ENCODE measurements at places on chromosomes 3 and 15.

GRCh38 chr15:89642106-89642505, 13.2 kb downstream of the KIF7 start:
- DNase-seq: no peak

GRCh38 chr3:71407823-71408222, 175.7 kb downstream of the FOXP1 start:
- no peak for DNase-seq

DNA sequence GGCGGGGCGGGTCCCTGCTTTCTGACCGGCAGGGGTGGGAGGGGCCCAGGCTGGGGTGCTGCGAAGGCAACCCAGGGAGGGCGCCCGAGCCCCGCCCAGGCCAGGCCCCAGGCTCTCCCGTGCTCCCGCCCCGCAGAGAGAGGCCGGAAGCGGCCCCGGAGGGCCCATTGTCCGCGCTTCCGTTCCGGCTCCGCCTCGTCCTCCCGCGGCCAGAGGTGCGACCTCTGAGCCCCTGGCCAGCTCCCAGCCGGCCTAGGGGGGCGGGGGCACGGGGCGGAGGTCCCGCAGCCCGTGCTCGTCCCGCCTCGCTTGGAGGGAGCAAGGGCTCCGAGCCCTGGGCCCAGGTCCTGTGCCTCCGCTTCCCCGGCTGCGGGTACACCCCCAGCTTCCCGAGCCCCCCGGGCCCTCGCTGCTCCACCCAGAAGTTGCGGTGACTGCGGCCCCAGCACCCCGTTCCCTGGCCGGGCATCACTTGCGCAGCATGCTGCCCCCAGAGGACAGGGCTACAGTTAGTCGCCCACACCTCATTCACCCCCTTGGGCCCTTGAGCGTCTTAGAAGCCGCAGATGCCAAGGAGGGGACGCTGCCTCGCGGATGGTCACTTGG, 20.4 kb upstream of the PLXND1 start:
- no peak for DNase-seq

DNA sequence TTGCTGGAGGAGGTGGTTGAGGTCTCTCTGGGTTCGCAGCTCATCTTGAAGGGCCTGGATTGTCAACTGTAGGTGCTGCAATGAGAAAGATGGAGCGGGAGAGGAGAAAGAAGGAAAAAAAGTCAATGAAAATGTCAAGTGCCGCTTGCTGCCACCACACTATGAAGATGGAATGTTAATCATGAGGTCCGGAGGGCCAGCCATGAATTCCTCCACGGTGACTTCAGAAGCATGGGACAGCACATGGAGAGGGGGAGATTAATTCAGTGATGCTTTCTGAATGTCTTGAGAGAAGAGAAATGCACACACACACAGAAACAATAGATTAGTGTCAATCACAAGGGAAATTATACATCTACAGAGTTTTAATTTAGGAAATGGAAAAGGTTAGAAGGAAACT, 171.9 kb downstream of the ERC2 start:
- DNase-seq: no peak

GRCh38 chr3:111932946-111933345, 45.9 kb upstream of the ABHD10 start:
- DNase-seq: no peak

DNA sequence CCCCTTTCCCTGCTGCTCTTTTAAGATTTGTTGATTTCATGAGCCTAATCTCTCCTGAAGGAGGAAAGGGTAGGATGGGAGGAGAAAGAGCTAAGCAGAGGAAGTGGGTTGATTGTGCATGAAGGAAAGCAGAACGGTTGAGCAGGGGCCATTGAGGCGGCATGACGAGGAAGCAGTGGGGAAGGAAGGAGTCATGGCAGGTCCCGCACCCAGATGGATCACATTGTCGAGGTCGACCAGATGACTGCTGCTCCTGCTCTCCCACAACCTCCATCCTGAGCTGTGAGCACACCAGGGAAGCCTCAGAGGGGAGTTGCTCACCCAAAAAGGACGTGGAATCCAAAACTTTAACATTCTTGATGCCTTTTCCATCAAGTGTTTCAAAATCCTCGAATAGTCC, 42.8 kb downstream of the ABTB1 start:
- DNase-seq: no peak

- no peak for DNase-seq
Observed at GRCh38 chr15:89587955-89588354, 12.7 kb downstream of the TICRR start.

DNA sequence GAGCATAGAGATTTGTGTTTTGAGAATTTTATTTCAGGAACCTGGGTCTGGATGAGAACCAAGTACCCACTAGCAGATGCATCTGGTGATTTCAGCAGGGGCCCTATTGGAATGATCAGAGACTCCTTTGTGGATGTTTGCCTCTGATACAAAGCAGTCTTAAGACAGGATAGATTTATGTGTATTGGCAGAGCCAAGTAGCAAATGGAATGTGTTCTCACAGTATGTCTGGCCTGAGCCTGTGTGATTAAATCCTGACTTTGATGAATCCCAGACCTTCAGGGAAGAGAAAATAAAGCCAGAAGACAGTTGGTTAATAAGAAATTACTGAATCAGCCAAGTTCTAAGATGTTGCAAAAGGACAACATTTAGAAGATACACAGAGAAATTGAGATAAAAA, 755.5 kb upstream of the SEMA6D start:
- DNase-seq: no peak

GRCh38 chr3:27573138-27573537, 89.0 kb upstream of the SLC4A7 start:
- DNase-seq: no peak

DNA sequence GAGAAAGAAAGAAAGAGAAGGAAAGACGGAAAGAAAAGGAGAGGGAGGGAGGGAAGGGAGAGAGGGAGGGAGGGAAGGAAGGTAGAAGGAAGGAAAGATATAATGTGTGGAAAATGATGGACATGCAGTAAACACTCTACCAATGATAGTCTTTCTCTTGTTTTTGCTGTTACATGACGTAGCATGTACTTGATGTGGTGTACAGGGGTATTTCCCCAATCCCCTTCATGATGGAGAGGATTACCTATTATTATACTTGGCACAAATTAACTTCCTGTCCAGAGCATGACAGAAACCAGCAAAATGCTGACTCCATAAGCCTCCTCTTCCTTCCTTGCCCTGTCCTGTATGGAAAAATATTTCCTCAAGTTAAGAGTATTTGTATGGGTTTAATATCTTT, 124.4 kb downstream of the B3GALNT1 start:
- DNase-seq: no peak

GRCh38 chr3:172346161-172346560, 102.1 kb downstream of the GHSR start:
- DNase-seq: no peak

DNA sequence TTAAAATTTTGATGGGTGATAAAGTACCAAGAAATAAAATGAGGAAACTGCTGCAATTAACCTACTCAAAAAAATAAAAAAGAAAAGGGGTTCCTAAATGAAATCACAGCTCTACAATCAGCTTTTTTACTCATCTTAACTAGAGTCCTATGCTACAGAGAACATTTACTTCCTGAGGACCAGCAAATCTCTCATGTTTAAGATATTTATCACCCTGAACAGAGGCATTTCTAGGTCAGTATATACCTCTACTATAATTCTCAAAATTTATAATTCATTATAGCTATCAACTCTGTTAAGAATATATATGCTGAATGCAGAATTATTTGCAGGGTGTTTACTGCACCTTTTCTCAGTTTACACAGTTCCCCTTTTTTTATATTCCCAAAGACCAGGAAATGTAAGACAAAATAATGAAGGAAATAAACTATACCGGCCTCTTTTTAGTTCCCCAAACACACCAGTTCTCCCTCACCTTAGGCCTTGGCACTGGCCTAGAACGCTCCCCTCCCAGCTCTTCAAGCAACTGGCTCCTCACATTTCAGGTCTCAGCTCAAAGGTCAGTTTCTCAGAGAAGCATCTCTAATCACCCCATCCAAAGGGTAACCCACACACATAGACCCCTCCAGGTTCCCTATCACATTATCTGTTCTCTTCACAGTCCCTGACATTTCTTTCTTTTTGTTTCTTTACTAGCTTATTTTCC, 71.1 kb downstream of the LRRFIP2 start:
- DNase-seq: no peak

- no peak for DNase-seq
Observed at GRCh38 chr3:117409701-117410459, 700.3 kb downstream of the TUSC7 start.

DNA sequence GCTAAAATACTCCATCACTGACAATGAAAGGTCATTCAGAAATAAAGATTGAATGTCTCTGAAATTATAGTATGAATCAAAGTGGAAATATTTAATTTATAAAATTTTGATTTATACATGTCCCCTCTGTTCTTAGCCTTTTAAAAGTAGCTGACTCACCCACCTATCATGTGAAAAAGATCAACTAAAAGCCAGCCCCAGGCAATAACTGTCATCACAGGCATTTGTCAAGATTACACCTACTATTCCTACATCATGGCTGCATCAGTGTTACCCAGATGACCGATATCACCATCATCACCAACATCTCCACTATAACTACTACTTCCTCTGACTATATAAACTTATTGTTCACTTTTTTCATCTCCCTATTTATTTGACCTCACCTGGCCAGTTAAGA, 14.3 kb upstream of the PIK3R4 start:
- no peak for DNase-seq

- no peak for DNase-seq
Observed at GRCh38 chr3:124097362-124098131, 105.6 kb upstream of the ROPN1 start.

DNA sequence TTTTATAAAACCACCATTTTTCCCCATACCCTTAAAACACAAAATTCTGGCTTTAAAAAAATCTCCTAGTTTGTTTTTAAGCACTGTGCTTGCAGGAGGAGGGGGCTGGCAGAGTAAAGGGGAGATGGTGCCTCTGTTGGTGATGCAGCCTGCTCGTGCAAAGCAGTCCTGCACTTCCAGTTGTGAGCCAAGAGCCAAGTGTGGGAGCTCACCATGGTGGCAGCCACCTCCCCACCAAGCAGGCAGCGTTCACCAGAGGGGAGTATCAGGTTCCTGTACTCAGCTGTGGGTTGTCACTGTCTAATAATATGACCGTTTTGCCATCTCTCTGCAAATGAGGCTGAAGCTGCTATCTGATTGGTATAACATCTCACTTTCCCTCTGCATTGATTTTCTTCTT, 164.8 kb downstream of the SYNPR start:
- DNase-seq: no peak

DNA sequence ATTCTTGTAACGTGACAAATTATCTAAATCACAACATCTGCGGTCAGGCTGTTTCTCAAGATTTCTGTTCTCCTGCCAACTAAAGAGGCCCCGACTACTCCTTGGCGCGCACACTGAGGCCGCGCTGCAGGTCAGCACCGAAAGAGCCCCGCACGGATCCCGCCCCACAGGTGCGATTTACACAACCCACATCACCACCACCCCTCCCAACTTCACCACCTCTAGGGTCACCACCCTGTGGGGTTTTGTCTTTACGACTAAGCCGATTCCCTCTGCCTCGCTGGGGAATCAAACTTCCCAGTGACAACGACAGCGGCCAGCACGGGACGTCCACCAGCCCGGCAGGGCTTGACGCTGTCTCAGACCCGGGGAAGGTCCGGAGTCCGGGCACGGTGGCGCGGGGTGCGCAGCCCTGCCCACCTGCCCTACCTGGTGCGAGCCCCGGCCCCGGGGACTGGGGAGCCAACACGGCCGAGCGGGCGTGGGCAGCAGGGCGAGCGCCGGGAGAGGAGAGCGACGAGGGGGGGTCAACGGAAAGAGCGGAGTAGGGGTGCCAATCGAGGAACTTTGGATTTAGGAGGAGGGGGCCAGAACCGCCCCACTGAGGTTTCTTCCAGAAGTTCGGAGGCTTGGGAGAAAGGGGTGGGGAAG, 764 bp downstream of the UACA start:
- no peak for DNase-seq

DNA sequence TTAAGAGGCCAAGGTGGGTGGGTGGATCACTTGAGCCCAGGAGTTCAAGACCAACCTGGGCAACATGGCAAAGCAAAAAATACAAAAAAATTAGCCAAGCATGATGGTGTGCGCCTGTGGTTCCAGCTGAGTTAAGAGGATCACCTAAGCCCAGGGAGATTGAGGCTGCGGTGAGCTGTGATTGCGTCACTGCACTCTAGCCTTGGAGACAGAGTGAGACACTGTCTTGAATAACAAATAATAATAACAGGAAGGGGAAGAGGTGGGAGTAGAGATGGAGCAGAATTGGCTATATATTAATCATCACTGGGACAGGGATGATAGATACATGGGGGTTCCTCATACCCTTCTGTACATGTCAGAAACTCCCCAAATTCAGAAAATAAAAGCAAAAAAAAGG, 23.8 kb upstream of the NMB start:
- no peak for DNase-seq

DNA sequence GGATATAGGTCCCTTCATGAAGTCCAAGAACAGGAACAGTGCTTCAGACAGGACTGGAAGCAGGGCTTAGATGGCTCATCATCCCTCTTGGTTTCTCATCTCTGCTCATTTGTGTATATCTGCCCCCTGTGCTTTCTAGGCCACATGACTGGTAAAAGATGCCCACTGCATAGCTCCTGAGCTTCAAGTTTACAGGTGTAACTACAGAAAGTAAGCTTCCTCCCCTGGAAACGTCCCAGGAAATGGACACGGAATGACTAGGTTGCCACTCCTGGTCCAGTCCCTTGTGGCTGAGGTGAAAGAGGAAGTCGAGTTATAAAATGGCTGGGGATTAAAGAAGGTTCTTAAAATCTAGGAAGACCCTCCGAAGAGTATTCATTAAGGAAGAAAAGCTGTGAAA, 32.5 kb downstream of the MYO5A start:
- no peak for DNase-seq

- DNase-seq: no peak
Observed at GRCh38 chr15:44836094-44836493, 99.8 kb downstream of the TRIM69 start.
